WTC11 (cell line): ENCODE measurements at places on chromosomes 5 and 9. TPM values are rescaled to one million over a fixed set of nuclear protein-coding genes. Genes with fewer than 3 reads are reported as not detected.

The IL4 gene
- not detected in 3 replicates for total RNA-seq

The SCGB3A2 gene
- 57.3 to 79.1 TPM (median 66.0 TPM) in 3 replicates for total RNA-seq

The BAG1 gene
- total RNA-seq, result 44.7 to 52.9 TPM (median 48.2 TPM) in 3 replicates

The FGF18 gene
- total RNA-seq, result 0.72 to 1.4 TPM (median 0.87 TPM) in 3 replicates

The NTNG2 gene
- total RNA-seq, result 3.1 to 4.2 TPM (median 3.3 TPM) in 3 replicates

The SPTLC1 gene
- 81.2 to 86.4 TPM (median 84.4 TPM) in 3 replicates for total RNA-seq

The IL5 gene
- not detected in 3 replicates for total RNA-seq

The RHOBTB3 gene
- 9.9 to 13.8 TPM (median 11.2 TPM) in 3 replicates for total RNA-seq

The CD274 gene
- total RNA-seq, result 0.05 to 0.42 TPM (median 0.21 TPM) in 3 replicates

The GHR gene
- total RNA-seq, result 0.48 to 0.57 TPM (median 0.53 TPM) in 3 replicates

The ADAMTS19 gene
- total RNA-seq, result 28.0 to 30.5 TPM (median 28.5 TPM) in 3 replicates
